Activated CD4-positive, alpha-beta memory T cell treated with anti-CD3 and anti-CD28 coated beads, Interleukin-2, amount 10 ng/mL, durations not matched to agents 7 days and 5 days (primary cell): ENCODE measurements at places on chromosomes 2 and 18. TPM values are rescaled to one million over a fixed set of nuclear protein-coding genes. Genes with fewer than 3 reads are reported as not detected.

DNA sequence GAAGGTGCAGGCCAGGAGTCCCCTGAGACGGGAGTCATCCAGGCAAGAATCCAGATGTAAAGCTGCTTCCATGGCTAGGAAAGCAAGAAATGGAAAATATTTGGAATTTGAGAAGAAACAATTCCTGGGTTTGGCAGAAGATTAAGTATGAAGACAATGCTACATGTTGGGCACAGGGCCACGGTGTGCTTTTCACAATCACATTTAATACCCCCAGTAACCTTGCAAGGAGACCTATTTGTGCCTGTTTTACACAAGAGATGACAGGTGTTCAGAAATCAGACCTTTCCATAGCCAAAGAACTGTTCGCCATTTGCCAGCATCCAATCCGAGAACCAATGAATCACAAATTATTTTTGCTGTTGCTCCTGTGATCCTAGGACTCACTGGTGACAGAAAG is 50.5 kb downstream of the KCTD1 start:
- DNase-seq: no peak

Gene ZNF638
- 79.3 TPM for total RNA-seq

GRCh38 chr2:3535467-3535793 is 16.1 kb upstream of the ADI1 start:
- no peak for DNase-seq

- no peak for DNase-seq
Measured at GRCh38 chr2:80893711-80894110, 589.2 kb upstream of the LRRTM1 start.

DNA sequence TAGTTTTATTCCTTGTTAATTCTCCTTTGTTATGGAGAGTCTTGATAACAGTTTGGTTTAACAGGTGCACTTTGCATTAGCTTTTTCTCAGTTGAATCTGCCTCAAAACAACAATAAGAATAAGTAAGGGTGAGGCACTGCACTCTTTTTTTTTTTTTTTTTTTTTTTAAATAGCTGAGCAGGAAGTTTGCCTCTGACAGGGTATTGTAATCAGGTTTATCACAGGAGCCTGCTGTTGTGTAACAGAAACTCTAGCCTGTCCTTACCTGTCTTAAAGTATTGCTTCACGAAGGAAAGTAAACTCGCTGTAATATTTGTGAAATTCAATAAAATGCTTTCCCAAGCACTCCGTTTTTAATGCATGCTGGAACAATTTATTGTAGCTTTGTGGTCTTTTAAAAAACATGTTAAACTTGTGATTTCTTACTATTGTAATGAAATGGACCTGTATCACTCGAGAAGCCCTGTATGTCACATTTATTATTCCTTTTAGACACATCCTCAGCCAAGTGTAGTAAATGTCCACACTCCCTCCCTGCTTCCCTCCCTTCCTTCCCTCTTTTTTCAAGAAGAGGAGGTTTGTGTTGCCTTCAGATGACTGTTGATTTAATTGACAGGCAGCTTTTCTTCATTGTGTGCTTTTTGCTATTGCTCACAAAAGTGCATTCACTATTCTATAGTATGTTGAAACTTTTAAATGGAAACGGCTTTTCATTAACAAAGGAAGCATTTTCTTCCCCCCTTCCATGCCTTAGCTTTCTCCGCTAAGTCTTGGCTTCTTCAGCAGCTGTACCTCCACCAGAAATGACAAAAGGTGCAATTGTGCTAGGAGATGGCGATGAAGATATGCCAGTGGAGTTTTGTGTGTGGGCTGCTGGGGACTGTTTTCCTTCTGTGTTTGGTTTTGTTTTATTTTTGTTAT is 52.7 kb downstream of the TAF1B start:
- no peak for DNase-seq
